ENCODE measurements at places on chromosomes 5 and 9.

DNA sequence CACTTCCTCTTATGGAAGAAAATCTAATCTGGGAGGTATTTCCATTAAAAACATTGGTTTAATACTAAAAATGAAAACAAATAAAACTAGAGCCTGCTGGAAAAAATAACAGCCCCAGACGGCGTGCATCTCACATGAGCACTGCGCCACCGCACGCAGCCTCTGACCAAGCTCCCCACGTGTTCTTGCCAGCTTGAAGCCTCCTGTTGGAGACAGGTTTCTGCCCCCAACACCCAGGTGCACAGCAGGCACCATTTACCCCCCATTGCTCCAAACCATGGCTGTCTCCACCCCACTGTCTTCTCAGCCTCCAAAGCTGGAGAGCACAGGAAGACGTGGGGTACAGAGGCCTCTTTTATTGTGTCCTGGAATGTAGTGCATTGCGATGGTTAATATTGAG is 10.7 kb upstream of the COL5A1 start:
- no peak for DNase-seq

GRCh38 chr9:127912882-127913281 is 4.0 kb downstream of the ST6GALNAC4 start:
- no peak for DNase-seq

GRCh38 chr9:26947736-26948135 is 694 bp upstream of the PLAA start:
- peak; percentile 12 for DNase-seq

DNA sequence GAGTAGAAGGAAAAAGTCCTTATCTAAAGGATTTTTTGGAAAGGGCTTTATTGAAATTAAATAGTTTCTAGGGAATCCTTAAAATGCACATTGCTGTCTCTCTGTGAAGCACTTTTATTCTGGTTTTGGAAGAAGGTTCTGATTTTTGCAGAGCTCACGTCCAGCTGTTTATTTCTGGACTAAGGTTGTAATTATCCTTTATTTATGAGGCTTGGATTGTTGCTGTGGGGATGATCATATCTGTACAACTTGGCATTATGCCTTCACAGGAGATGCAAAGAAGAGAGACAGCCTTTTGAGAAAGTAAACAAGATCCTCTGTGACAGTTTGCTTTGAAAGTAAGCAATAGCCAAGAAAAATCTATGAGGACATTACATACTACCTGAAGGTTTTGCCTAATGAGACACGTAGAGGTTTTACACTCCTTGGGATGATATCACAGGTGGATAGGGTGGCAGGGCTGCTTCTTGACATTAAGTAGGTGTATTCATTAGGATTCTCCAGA is 14.6 kb downstream of the SMARCA2 start:
- DNase-seq, result no peak

DNA sequence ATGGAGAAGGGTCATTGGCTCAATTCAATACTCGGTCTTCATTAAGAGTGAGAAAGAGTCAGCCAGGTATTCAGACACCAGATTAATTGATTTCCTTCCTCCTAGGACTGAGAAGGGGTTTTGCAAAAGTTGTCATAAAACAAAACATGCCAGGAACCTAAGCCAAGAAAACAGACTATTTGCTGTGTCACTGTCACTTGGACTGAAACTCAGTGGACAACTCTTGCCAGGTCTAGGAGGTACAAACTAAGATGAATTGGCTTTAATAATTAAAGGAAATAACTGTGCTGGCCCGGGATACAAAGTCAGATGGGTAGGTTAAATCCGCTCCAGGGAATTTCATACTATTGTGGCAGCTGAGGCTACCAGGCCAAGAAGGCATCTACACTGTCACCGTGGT is 71.1 kb upstream of the TBC1D9B start:
- no peak for DNase-seq

- no peak for DNase-seq
Measured at GRCh38 chr5:53126521-53126920, 17.0 kb upstream of the MOCS2 start.

GRCh38 chr9:93636667-93637066 is 60.3 kb downstream of the PHF2 start:
- DNase-seq, result no peak

- DNase-seq, result no peak
Measured at GRCh38 chr9:35341585-35341984, 148.3 kb upstream of the RUSC2 start.

GRCh38 chr5:149993471-149993870 is 7.0 kb downstream of the TIGD6 start:
- DNase-seq, result no peak

- no peak for DNase-seq
Measured at GRCh38 chr9:122355336-122355875, 15.4 kb upstream of the PTGS1 start.

- no peak for DNase-seq
Measured at GRCh38 chr9:78366827-78367226, 69.9 kb downstream of the PSAT1 start.

- DNase-seq, result no peak
Measured at GRCh38 chr9:126667190-126668055, 53.7 kb downstream of the LMX1B start.

- DNase-seq, result no peak
Measured at GRCh38 chr5:123478546-123478945, 33.4 kb upstream of the CSNK1G3 start.

- no peak for DNase-seq
Measured at GRCh38 chr9:98590101-98590500, 118.6 kb downstream of the GABBR2 start.

DNA sequence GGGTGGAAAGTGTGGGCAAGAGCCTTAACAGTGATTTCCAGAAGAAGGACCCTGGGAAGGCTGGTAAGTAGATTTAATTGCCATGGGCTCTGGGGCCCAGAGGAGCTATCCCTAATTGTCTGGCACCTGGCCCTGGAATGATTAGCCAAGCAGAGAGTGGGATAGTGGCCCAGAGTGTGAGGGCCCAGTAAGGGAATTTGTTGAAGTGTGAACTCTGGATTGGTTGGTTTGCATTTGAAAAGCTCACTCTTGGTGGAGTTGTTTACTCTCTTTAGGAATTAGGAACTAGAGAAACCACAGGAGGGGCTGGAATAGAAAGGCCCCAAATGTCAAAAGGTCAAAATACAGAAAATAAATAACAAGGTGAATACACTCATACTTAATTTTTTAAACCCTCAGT is 207.1 kb downstream of the GABRG2 start:
- DNase-seq, result no peak

DNA sequence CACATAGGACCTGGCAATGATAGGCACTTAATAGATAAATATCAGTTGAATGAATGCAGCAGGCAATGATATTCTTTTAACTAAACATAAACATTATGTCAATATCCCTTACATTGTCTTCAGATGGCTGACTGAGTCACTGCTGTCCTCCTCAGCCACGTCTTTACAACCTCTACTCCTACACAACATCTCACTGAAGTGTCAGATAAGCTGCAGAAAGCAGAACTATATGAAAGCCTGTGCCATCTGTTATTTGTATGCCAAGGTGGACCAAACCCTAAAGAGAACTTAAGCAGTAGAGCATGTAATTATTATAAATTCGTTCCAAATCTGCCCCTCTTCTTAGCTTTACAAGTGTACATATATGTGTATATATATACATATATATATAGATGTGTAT is 271.2 kb downstream of the RASEF start:
- no peak for DNase-seq

DNA sequence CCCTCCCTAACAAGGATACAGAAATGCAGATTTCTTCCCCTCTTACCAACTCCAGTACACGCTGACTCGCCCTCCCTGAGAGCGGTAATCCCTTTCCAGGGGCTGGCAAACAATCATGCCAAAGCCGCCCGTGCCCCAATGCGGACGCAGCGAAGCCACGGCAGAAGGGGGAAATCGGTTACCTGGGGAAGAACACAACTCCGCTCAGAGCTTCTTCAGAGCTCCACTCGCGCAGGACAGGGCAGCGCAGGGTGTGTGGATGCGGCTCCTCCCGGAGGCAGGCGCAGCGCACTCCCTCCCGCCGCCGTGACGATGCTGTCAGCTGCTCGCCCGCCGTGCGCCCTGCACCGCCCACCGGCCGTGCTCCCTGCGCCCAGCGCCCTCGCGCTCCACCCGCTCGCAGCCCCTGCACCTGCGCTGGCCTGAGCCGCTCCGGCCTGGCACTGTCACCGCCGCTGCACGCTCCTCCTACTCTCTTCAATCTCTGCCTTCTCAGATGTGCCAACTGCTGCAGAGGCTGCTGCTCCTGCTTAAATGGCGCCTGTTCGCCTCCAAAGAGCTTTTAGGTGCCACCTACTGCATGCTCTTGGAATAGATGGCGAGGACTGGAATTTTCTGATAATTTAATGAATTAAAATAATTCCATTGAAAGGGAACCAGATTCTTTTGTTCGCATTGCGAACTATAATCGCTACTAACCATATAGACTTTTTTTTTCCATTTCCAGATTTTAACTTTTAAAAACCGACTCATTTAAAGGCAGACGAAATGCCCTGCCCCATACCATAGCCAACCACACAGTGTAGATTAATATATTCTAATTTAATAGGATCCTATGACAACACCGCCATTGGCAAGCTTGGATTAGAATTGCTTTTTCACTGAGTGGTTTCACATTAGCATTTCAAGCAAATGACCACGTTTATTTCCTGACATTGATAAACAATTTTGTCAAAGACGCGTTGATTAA is at the start of gene DIRAS2:
Gene DIRAS2 (minus strand): TSS at position 255 of the 970 bp plus-strand sequence. CDS start 28,997 bp downstream, outside the sequence.
- DNase-seq, result peak; percentile 23

GRCh38 chr5:54630738-54631359 is 113.3 kb downstream of the SNX18 start:
- no peak for DNase-seq

GRCh38 chr5:140109018-140109758 is 4.7 kb upstream of the PURA start:
- no peak for DNase-seq

Data from activated T-cell treated with anti-CD3 and anti-CD28 coated beads for 48 hours (primary cell).